Endothelial cell (in vitro differentiated cells): ENCODE measurements at places on chromosomes 6 and 20. TPM values are rescaled to one million over a fixed set of nuclear protein-coding genes. Genes with fewer than 3 reads are reported as not detected.

GRIK2 gene
- total RNA-seq, result 2.8 TPM

EPPIN gene
- total RNA-seq, result not detected

GRM4 gene
- total RNA-seq, result 2.6 TPM

MUC22 gene
- not detected for total RNA-seq

NFS1 gene
- total RNA-seq, result 18.3 TPM

LPIN3 gene
- 20.1 TPM for total RNA-seq

ZNF133 gene
- total RNA-seq, result 14.1 TPM

AFDN gene
- 306 TPM for total RNA-seq

ARMH2 gene
- total RNA-seq, result not detected

KCNB1 gene
- 0.36 TPM for total RNA-seq

TREM2 gene
- total RNA-seq, result not detected

BEND6 gene
- 0.97 TPM for total RNA-seq

PKIB gene
- 38.5 TPM for total RNA-seq

XKR7 gene
- total RNA-seq, result 0.23 TPM

SLC22A1 gene
- 2.7 TPM for total RNA-seq

EDN3 gene
- not detected for total RNA-seq

TBC1D32 gene
- total RNA-seq, result 12.2 TPM

RANBP9 gene
- 64.7 TPM for total RNA-seq
